ENCODE measurements at places on chromosomes 12 and 14.

DNA sequence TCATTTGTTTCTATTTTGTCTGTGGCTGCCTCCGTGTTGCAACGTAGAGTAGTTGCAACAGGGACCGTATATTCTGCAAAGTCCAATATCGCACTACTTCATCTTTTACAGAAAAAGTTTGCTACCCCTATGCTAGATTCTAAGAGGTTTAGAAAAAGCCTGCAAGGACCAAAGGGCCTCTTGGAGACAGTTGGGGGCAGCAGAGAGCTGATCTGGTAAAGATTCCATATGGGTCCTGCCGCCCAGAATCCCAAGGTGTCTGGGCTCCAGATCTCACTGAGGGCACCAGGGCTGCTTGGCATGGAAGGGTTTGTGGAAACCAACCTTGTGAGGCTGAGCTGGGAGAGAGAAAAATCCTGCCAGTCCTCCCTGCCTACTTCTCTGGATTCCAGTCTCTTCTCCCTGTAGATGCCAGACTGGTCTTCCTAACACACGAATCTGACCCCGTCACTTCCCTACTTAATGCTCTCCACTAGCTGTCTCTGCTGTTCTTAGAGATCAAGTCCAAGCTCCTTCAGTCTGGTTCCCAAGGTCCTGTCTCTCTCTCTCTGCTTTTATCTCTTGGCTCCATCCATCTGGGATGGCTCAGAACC lies 74.6 kb downstream of the GLRX5 start:
- DNase-seq, result no peak

DNA sequence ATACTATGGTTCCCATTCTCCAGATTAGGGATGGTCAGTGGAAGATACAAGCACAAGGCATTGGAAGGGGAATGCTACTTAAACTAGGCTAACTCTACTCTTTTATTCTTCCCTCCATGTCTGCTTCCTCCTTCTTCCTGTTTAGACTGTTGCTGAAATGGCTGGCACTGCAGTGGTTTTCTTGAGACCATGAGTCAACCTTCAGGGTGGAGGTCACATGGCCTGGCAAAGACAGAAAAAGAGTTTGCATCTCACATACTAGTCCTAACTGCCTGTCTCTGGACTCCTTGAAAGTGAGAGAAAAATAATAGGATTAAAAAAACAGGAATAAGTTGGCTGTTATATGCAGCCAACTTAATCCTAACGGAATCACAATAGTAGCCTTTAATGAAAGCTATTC lies 37.0 kb downstream of the ALDH1L2 start:
- DNase-seq, result no peak

DNA sequence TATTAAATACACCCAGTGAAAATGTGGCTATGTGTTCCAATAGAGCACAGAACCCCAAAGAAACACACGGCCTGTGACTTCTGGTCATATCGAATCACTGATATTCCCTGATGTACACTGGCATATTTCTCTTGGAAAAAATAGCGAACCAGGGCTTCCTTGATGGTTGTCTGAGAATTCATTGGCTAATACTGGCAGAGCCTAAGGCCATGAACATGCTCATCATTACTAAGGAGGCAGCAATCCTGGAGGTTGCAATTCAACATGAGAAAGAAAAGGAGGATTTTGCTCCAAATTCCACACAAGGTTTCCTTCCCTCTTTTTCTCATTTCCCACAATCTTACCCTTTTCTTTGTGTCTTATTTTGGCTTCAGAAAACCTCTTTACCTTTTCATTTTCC lies 212.9 kb upstream of the HMGA2 start:
- DNase-seq, result no peak

GRCh38 chr14:70708717-70709570 lies 67.2 kb downstream of the TTC9 start:
- no peak for DNase-seq

DNA sequence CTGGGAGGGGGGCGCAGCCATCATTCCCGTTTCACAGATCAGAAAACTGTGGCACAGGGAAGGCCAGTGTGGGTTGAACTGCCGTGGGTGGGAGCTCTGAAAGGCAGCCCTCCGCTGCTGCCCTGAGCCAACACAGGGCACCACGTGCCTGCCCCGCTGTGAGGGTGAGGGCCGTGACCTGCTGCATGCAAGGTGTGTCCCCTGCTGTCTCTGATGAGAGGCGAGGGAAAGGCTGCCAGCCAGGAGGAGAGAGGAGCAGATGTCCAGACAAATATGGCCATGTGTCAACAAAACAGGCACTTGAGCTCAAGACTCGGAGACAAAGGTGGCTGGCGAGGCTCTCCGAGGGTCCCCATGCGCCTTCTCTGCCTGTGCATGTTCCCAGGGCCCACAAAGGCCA lies 108.8 kb downstream of the RBM19 start:
- DNase-seq, result no peak

GRCh38 chr14:25111061-25111601 lies 61.2 kb upstream of the STXBP6 start:
- DNase-seq, result no peak

GRCh38 chr12:79560225-79560889 lies 130.4 kb downstream of the PAWR start:
- DNase-seq, result no peak

DNA sequence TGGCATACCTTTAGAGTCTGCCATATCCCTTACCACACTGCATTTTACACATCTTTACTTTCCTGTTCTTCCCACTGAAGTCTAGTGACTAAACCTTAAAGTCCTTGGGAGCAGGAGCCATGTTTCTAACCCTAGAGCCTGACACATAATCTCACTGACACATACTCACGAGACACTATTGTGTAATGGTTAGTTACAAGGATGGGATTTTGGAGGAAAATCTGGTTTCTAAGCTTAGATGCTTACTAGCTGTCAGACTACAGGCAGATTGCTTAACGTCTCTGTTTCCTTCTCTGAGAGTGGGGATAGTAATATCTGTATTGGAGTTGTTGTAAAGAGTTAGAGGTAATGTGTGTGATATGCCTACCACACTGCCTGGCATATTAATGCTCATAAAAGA lies 6.2 kb upstream of the DYRK4 start:
- no peak for DNase-seq

DNA sequence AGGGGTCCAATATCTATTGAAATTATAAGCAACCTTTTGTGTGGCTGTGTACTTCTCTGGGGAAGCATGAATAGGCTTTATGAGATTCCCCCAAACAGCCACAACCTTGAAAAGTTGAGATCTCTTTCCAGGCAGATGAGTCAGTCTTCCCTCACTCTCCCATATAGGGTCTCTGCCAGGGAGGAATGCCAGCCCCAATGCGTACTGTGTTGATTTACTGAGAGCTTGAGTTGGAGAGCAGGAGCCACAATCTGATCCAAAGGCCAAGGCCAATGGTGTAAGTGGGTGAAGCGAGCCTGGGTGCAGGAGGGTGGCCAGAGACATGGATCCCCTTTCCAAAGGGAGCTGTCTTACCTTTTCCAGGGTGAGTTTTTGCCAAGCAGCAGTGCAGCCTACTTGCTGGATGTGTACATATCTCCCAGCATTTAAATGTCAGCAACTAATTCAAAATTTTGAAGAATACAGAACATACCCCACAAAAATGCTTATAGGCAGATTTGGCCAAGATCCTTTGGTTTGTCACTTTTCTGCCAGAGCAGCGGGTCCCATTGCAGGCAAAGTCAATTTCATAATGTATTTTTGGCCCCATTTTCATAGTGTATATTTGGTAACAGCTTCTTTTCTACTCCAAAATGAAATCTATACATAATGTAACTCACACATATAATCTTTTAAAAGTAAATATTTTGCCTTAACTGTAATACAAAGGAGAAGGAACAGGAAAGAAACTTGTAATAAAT lies 88.2 kb downstream of the TBC1D30 start:
- DNase-seq, result no peak

- DNase-seq, result no peak
Measured at GRCh38 chr12:11941606-11942337, 129.0 kb upstream of the BCL2L14 start.

DNA sequence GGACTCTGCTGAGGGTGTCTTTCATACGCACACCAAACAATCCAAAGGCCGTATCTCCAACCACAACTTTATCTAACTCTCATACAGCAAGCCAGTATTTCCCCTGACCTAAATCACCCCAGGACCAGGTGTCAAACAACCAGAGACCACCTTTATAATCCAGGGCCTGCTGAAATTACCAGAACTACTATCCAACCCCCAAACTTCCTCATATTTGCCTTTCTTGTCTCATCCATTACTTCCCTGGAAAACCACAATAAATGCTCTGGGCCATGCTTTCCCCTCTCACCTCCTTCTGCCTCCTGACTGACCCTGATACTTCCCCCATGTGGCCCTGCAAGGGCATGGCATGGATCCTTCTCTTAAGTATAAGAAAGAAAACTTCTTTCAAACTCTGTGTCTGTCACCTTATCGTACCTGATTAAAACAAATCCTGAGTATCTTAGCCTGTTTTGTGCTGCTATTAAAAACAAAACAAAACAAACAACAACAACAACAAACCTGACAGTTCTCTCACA lies 44.7 kb upstream of the CRACR2A start:
- DNase-seq, result no peak

- no peak for DNase-seq
Measured at GRCh38 chr14:104404922-104405321, 174.6 kb upstream of the C14orf180 start.

GRCh38 chr14:89401761-89402160 lies 15.3 kb downstream of the FOXN3 start:
- no peak for DNase-seq

DNA sequence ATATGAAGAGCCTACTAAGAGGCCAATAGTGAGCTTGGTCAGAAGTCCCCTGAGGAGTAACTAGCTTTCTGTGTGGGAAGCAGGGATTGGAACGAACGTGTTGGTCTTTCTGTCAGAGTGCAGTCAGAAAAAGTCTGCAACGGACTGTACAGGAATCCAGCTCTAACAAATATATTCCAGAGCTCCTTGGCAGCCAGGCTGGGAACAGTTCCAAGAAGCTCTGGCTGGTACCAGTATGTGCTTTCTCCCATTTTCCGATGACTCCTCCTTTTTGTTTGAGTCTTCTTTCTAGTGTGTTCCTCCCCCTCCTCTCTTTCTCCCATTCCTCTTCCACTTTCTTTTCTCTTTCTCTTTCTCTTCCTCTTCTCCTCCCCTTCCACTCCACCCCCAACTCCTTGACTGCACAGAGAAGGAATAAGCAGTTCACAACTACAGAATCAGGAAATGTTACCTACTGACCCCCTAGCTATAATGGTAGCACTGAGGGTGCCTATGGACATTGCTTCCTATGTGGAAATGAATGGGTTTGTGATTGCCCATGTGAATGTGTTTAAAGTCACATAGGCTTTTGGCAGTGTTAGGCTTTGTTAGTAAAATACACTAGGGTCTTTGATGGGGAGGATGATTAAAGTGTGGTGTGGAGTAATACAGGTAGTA lies 59.9 kb downstream of the TTLL5 start:
- DNase-seq, result no peak

DNA sequence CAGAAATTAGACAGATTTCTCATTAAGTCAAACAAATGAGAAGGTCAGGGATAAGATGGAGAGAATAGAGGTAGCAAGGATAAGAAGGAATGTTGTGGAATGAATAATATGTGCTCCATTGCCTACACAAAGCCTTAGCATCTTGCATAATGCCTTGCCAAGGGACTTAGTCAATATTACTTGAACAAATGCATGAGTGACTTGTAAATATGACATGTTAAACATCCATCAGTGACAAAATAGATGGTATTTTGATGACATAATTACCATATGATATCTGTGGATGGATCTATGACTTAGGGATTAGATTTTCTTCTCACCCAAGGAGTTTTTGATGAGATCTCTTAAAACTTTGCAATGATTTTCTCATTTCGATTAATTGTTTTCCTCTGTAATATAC lies 194.1 kb upstream of the RASSF8 start:
- DNase-seq, result no peak

- peak; percentile 15 for DNase-seq
Measured at GRCh38 chr14:39762576-39763401, 330.6 kb upstream of the FBXO33 start.

GRCh38 chr12:68800294-68800693 lies 7.7 kb upstream of the MDM2 start:
- no peak for DNase-seq

DNA sequence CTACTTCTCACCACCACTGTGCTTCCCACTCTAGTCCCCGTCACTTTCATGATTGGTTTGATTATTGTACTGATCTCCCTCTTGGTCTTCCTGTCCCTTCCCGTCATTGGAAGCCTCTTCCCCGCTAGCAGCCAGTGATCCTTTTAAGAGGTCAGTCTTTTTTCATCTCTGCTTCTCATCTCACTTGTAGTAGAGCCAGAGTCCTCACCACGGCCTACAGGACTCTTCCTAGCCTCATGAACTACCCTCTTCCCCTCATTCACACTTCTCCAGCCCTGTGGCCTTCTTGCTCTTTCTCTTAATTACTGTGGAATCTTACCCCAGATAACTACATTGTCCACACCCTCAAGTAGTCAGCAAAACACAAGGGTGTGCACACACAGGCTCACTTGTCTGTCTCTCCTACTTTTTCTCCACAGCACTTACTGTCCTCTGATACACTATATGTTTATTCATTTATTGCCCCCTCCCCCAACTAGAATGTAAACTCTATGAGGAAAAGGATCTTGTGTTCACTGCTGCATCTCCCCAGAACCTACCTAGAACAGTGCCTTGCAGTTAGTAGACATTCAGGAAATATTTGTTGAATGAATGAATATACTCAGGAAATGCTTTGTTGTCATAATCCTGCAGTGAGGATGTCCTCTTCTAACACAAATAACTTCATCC lies 66.3 kb downstream of the CKB start:
- peak; percentile 1 for DNase-seq

GRCh38 chr14:81940651-81941050 lies 407.0 kb upstream of the SEL1L start:
- no peak for DNase-seq

- DNase-seq, result no peak
Measured at GRCh38 chr12:96172981-96173380, 21.2 kb upstream of the ELK3 start.

- DNase-seq, result no peak
Measured at GRCh38 chr12:107921062-107921461, 146.6 kb downstream of the ASCL4 start.

- no peak for DNase-seq
Measured at GRCh38 chr14:28704153-28704552, 62.4 kb upstream of the FOXG1 start.

- DNase-seq, result no peak
Measured at GRCh38 chr12:22628228-22628627, 3.3 kb downstream of the ETNK1 start.

DNA sequence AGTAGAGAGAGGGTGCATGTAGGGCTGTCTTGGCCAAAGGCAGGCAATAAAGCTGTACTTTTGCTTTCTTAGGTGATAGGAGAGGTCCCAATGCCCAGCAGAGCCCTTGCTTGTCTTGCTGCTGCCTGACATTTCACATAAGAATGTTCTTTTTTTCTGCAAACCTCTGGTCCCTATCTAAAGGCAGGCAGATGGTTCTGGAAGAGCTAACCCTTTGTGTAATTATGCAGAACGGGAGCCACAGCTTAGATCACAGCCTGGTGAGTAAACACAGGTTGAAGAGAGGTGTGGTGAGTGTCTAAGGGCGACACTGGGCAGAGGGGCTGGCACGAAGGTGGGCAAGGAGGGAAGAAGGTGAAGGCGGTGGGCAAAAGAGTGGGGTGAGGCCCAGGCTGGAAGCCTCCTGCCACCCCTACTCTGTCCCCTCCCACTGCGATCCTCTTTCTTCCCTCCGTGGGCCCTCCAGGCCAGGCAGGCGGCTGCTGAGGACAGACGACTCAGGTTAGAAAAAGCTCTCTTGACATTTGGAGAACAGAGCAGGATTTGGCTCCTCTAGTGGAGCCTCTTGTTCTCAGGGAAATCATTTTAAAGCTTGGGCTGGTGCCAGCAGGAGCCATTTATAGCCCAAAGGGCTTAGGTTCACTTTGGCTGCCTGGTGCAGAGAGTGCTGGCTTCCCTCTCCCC lies 42.8 kb downstream of the PRMT8 start:
- no peak for DNase-seq

Measured in CD4-positive, alpha-beta T cell treated with Interleukin-2 at 100 ng/mL for 4 hours (primary cell).